Dermis blood vessel endothelial cell (primary cell): ENCODE measurements at places on chromosomes 2 and 18. TPM values are rescaled to one million over a fixed set of nuclear protein-coding genes. Genes with fewer than 3 reads are reported as not detected.
A peak's percentile ranks its signal among the peaks of the same experiment; 100 is the strongest.

DNA sequence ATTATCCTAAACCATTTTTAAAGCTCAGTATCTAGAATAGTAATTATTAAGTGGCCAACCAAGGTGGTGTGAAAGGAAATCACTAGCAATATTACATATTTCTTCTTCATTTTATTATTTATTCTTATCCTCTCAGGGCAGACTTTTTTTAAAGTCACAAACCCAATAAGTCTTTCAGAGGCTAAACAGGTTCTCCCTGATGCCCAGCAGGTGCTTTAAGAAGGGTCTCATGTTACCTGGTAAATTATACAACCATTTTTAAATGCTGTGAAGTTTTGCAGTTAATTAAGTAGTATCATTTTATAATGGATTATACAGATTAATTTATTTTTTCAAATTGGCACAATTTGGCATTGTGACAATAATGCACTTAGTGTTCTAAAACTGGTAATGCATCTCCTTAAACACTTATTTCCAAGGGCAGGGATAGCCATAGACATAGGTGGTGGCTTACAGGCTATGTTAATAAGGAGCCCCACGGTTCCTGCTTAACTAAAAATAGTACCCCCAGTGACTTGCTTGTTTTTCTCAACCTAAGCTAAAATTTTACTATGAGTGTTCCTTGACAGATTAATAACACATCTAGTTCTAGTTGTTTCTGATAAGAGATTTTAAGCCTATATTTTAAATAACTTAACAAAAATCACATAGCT lies 67.0 kb downstream of the PMS1 start:
- no peak for DNase-seq

- DNase-seq: peak; percentile 42
These were observed 1.4 kb downstream of the CCDC85A start for GRCh38 chr2:56185101-56185581.

DNA sequence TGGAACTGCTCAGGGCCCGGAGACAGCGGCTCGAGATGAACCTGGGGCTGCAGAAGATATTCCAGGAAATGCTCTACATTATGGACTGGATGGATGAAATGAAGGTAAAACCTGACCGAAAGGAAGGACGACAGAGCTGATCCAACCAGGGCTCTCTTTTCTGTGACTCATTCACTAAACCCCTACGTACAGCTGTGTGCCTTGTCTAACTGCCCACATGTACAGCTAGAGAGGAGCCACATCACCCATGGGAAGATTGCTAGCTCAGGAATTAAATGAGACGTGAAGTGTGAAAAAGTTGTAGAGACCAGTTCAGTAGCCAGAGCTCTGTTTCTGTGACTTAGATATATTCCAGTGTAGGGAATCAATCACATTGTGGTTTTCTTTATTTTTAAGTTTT lies 97.3 kb upstream of the EML6 start:
- DNase-seq: no peak

- DNase-seq: peak; percentile 16
These were observed 34.0 kb downstream of the KANSL3 start for GRCh38 chr2:96604104-96604503.

- DNase-seq: no peak
These were observed 480.2 kb upstream of the CELF4 start for GRCh38 chr18:38045845-38046244.

- DNase-seq: no peak
These were observed 106.0 kb downstream of the SETBP1 start for GRCh38 chr18:44786688-44787087.

- DNase-seq: no peak
These were observed 109.8 kb upstream of the GALNT13 start for GRCh38 chr2:153761936-153762335.

- DNase-seq: no peak
These were observed 217.6 kb upstream of the NRP2 start for GRCh38 chr2:205464681-205465080.

GRCh38 chr2:81304154-81304830 lies 999.7 kb upstream of the LRRTM1 start:
- DNase-seq: no peak

GRCh38 chr2:23698721-23699579 lies 228.0 kb downstream of the ATAD2B start:
- DNase-seq: peak; percentile 77

- DNase-seq: no peak
These were observed 341.2 kb downstream of the DYSF start for GRCh38 chr2:71794611-71795010.

DNA sequence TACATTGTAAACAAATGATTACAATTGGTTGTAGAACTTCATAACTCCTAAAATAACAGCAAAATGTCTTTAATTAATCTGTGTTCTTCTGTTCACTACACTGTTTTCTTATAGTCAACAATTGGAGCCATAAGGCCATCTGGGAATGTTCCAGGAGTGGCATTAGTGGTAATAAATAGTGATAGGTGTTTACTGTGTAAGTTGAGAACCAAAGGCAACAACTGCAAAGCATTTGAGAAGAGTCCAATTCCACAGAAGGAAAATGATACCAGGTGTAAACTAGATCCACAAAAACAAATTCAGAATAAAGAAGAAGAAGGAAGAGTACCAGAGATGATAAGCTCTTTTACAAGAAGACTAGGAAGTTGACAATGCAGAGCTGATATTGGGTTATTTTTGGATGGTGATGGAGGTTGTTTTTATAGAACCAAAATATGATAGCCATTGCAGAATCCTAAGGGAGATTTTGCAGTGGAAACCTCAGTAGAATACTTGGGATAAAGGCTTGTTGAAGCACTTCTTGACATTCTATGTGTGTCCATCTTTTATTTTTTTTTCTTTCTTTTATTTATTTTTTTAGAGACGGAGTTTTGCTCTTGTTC lies 52.9 kb downstream of the ANTXR1 start:
- DNase-seq: no peak

- DNase-seq: peak; percentile 40
These were observed 853 bp downstream of the GNAL start for GRCh38 chr18:11689669-11690565.

GRCh38 chr2:12202313-12203075 lies 456.1 kb downstream of the LPIN1 start:
- no peak for DNase-seq

DNA sequence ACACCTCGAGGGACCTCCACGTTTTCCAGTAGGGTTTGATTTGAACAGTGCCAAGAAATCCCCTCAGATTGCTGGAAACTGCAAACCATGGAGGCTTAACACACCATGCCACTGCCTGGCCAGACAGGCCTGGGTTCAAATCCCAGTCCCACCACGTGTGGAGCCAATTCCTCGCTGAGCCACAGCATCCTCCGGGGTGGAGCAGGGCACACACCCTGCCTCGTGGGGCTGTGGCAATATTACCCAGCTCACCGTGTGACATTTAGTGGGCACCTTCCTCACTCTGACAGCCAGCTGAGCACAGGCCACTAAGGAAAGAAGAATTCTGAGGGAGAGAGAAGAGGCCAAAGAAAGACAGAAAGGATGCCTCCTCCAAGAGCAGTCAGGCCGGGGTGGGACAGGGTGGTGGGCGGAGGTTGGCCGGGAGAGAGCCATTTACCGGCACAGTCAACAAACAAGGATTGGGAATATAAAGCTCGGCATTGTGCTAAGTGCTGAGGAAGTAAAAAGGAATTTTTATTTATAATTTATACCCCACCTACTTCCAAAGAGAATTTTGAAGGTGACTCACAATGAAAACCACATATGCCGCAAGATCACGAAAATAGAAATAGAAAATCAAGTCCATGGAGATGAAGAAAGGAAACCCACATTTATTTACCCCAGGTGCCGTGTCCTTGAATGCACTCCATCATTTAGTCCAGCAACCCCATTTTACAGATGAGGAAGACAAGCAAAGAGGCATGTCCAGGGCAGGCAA lies 111.5 kb downstream of the MCFD2 start:
- no peak for DNase-seq

DNA sequence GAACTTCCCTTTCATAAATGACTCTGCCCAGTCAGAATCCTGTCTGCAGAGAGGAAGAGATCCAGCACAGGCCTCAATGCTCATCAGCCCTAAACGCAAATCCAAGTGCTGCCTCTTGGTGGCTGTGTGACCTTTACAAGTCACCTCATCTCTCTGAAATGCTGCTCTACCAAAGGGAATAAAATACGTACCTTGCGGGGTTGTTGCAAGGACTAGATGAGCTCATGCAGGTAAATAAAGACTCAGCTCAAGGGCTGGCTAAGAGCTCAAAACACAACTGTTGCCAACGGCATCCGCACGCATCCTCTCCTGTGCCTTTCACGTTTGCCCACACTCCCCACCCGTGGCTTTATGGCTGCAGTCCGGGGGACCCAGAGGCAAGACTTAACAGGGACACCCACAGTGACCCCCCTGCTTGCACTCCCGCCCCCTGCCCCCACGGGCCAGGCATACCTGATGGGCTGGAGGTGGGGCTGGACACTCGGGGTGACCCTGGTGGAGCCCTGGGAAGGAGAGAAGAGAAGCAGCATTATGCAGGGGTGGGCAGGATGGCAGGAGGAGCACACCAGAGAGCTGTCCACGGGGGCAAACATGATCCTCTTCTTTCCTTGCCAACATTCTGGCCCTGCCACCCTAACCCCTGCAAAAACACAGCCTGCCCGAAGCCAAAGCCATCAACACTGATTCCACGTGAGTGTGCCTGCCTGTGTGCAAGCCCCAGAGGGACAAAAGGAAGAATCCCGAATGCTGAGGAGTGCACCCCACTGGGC lies 102.6 kb downstream of the TNS1 start:
- no peak for DNase-seq

DNA sequence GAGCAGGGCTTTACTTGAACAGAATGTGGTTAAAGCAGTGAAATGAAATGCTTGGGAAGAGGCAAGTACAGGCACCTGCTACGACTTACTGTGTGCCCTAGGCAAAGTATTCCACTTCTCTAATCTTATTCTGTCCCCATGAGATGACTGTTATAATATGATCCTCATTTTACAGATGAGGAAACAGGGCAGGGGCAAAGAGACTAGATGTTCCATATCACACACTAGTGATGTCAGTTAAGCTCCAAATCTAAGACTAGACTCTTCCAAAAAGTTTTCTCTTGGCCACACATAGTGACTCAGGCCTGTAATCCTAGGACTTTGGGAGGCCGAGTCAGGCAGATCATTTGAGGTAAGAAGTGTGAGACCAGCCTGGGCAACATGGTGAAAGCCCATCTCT lies 235.0 kb downstream of the SETBP1 start:
- no peak for DNase-seq

DNA sequence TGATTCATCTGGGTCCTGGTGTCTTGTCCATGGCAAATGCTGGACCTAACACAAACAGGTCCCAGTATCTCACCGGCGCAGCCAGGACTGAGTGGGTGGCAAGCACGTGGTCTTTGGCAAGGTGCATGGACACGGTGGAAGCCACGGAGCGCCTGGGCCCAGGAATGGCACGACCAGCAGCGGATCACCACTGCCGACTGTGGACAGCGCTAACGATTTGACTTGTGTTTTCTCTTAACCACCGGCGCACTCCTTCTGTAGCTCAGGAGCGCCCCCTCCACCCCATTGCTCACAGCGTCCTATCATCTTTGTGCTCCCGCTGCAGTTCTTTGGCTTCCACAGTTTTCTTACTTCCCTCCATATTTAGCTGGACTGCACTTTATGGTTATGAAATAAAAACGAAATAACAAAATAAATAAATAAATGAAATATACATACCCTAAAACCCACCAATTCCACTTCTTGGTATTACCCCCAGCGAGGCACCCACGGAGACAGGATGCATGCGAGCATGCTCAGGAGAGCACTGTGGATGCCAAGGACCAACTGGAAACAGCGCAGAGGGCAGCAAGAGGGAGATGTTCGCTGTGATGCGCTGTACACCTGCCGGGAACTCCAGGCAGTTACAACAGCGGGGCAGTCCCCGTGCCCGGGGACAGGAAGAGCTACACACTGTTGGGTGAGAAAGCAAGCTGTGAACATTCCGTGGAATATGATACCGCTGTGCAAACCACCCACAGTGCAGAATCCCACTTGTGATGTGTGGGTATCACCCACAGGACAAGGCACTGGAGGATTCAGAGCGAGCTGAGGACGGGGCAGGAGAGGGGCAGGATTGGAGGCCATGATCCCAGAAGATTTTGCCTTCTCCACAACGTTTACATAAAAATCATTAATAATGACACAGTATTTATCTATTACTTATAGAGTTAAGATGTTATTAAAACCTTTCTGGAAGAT lies 7.0 kb upstream of the CIDEA start:
- DNase-seq: peak; percentile 69

DNA sequence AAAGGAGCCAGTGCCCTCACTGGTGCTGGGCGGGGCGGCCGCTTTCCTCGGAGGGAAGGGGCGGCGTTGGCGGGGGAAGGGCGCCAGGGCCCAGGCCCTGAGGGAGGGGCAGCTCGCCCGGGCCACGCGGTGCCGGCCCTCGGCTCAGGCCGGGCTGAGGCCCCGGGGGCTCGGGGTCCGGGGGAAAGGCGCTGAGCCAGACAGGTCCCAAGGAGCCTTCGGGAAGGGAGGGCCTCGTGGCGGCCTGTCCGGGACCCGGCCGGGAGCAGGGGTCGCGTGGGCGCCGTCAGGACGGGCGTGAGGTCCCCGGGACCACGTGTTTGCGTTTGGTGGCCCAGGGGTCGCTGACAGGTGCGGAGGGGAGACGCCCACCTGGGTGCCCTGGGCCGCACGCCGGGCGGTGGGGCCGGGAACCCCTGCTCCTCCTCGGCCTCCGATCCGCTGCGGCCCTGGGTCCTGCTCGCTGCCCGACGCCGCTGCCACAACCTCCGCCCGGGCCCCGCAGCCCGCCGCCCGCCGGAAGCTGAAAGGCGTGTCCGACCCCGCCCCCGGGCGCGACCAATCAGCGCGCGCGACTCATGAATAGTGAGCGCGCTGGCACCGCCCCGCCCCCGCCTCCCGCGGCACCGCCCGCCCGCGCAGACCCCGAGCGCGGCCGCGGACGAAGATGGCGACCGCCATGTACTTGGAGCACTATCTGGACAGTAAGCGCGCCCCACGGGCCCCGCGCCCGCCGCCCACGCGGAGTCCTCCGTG lies at the start of gene ING5:
ING5 (plus strand) TSS at position 641 of the 756 bp plus-strand sequence; CDS start at position 668, 27 bp downstream.
- peak; percentile 96 for DNase-seq

DNA sequence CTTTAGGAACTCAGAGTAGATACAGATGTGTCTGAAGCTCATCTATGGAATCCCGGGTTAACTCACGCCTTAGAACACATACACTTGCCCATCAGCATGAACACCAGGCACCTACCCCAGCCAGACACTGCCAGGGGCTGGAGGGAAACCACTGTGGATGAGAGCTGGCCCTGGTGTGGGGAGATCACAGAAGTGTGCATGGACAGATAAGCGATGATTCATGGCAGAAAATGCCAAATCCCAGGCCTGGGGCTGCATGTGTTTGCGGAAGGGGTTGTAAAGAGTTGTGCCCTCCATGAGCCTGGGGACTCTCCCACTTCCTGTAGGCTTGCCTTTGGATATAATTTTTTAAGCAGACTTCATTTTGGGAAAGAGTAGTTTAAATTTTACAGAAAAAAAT lies 193.4 kb downstream of the FHOD3 start:
- no peak for DNase-seq

CD302 gene
- 13.4 and 19.2 TPM in 2 replicates for total RNA-seq

OSBPL1A gene
- 13.8 and 14.3 TPM in 2 replicates for total RNA-seq

LINC00305 gene
- total RNA-seq: 0.14 TPM in 1 of 2 replicates, not detected in the other

SLC9A2 gene
- total RNA-seq: not detected in 2 replicates

C2orf78 gene
- not detected in 2 replicates for total RNA-seq

SLC11A1 gene
- total RNA-seq: under 0.01 and 0.05 TPM in 2 replicates

ATOH8 gene
- total RNA-seq: 42.3 and 58.4 TPM in 2 replicates

DSG4 gene
- not detected in 2 replicates for total RNA-seq

ARHGAP25 gene
- 12.1 and 14.3 TPM in 2 replicates for total RNA-seq
